ENCODE measurements at places on chromosomes 11 and 22. TPM values are rescaled to one million over a fixed set of nuclear protein-coding genes. Genes with fewer than 3 reads are reported as not detected.

Gene LUZP2
- not detected for total RNA-seq

DNA sequence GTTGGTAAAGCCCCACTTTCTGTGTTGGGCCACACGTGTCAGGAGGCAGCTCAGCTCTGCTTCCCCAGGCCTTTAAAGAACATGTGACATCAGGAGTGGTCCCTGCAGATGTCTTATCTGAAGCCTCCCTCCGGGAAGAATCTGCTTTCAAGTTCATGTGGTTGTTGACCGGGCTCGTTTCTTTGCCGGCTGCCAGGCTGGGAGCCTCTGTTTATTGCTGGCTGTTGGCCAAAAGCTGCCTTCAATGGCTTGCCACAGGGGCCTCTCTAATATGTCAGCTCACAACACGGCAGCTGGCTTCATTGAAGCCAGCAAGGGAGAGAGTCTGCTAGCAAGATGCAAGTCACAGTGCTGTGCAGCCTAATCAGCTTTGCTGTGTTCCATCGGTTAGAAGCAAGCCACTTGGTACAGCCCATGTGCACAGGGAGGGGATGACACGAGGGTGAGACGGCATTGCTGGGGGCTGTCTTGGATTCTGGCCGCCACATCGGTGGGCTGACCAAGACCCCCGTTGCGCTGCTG is 14.6 kb downstream of the MRGPRF start:
- H3K4me1 ChIP-seq, result no peaks in the 10 kb centered on the region
- H3K4me3 ChIP-seq, result no peak overlapping the region
- no peak for DNase-seq
- H3K27me3 ChIP-seq, result no peaks in the 10 kb centered on the region

- H3K27ac ChIP-seq, result no peak overlapping the region
Measured at GRCh38 chr11:80826808-80827207, 1386.0 kb upstream of the TENM4 start.

DNA sequence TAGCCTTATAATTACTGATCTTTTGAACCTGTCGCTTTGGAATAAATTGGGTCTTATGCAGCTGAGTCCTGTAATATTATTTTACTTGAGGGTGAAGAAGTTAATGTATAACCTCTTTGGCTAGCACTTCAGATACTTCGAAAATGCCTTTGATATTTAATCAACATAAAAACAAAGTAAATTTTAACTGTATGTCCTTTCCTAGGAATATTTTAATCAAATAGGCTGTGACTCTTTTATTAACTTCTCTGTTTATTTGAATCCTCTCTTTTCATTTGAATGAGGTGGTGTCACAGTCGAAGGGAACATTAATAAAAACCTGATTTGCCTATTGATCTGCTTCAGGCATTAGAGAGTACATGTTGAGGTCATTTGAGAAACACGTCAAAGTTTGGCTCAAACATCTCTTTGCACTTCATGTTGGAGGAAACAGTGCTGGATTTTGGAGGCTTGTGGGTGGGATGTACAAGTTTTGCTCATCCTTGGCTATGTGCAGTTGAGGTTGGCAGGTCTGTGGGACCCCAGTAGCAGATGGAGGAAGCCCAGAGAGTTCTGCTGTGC is 143.6 kb downstream of the NCAM1 start:
- H3K27me3 ChIP-seq, result peaks cover 4% of the 10 kb centered on the region
- no peaks in the 10 kb centered on the region for H3K4me1 ChIP-seq
- DNase-seq, result no peak
- no peaks in the 10 kb centered on the region for H3K36me3 ChIP-seq
- H3K27ac ChIP-seq, result no peak overlapping the region
- H3K4me3 ChIP-seq, result no peak overlapping the region

GRCh38 chr11:62431171-62431901 is 12.5 kb downstream of the SCGB1A1 start:
- H3K4me1 ChIP-seq, result peaks cover 54% of the 10 kb centered on the region
- DNase-seq, result no peak
- H3K36me3 ChIP-seq, result no peaks in the 10 kb centered on the region
- no peak overlapping the region for H3K4me3 ChIP-seq

DNA sequence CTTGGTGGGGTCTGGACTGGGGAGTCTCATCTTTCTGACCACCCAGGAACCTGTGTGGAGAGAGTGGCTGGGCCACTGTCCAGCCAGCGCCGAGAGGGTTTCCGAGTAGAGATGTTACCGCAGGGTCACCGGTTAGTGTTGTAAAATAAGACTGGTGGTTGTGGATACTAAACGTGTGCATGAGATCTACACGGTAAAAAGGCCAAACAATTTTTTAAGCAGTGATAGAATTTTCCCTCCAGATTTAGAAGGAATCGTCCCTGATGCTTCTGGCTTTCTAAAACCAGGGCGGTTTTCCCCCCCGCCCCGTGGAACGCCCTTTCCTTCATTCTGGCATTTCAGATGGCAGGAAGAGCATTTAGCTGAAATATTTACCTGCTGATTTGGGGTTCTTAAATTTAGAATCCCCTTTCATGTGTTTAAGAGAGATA is 72.6 kb upstream of the PPARA start:
- H3K4me3 ChIP-seq, result no peak overlapping the region
- peaks cover 3% of the 10 kb centered on the region for H3K36me3 ChIP-seq
- H3K27ac ChIP-seq, result no peak overlapping the region
- H3K27me3 ChIP-seq, result no peaks in the 10 kb centered on the region
- H3K4me1 ChIP-seq, result peaks cover 15% of the 10 kb centered on the region

Measured in activated CD4-positive, alpha-beta T cell treated with anti-CD3 and anti-CD28 coated beads, Interleukin-2, amount 10 ng/mL, durations not matched to agents 24 days and 14 days (primary cell).